ENCODE measurements at places on chromosomes 7 and 10.

DNA sequence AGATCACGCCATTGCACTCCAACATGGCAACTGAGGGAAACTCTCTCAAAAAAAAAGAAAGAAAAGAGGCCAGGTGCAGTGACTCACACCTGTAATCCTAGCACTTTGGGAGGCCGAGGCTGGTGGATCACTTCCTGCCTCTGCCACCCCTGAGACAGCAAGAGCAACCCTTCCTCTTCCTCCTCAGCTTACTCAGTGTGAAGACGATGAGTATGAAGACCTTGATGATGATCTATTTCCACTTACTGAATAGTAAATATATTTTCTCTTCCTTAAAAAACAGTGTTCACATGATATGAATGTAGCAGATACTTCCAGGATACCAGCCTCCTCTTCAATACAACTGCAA is 2.1 kb upstream of the ZKSCAN1 start:
- no peak for DNase-seq

DNA sequence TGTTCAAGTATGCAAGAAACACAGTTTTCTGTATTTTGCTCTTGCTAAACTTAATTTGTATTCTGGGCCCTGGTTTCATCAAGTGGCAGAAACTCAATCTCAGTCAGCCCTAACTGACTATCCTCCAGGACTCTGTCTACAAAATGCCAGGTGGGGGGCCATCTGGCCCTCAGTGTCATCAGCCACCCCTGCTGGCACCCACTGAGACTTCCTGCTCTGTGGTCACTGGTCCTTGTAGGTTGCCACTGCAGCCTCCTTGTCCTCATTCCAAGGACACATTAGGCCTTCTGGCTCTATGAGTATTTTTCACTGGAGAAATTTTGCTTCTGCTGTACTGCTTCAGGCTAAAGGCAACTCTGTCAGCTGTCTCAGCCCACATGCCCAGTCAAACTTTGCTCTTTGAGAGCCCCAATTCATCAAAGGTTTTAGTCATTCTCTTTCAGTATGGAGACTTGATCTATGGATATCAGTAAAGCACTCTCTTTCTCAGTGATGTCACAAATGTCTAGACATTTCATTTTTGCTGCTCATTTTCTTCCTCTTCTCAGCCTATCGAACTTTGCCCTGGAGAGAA is 163.6 kb downstream of the KCND2 start:
- no peak for DNase-seq

- no peak for DNase-seq
These were observed 274.6 kb upstream of the ZNF32 start for GRCh38 chr10:43923328-43923727.

DNA sequence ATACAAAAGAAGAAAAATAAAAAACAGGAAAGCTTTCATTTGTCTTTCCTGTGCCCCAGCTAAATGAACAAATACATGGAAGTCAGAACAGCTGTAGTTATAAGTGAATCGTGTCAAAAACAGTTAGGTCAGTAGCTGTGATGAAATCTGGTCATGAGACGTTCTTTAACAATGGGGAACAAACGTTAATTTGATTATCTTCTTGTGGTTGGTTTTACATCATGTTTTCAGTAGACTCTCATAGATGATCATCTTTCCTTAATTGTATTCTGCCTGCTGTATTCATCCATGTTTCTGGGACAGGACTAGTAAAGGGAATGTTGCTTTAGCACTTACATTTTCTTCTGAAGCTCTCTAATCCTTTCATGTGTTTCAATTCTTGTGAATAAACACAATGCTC is 97.0 kb downstream of the PCLO start:
- no peak for DNase-seq

DNA sequence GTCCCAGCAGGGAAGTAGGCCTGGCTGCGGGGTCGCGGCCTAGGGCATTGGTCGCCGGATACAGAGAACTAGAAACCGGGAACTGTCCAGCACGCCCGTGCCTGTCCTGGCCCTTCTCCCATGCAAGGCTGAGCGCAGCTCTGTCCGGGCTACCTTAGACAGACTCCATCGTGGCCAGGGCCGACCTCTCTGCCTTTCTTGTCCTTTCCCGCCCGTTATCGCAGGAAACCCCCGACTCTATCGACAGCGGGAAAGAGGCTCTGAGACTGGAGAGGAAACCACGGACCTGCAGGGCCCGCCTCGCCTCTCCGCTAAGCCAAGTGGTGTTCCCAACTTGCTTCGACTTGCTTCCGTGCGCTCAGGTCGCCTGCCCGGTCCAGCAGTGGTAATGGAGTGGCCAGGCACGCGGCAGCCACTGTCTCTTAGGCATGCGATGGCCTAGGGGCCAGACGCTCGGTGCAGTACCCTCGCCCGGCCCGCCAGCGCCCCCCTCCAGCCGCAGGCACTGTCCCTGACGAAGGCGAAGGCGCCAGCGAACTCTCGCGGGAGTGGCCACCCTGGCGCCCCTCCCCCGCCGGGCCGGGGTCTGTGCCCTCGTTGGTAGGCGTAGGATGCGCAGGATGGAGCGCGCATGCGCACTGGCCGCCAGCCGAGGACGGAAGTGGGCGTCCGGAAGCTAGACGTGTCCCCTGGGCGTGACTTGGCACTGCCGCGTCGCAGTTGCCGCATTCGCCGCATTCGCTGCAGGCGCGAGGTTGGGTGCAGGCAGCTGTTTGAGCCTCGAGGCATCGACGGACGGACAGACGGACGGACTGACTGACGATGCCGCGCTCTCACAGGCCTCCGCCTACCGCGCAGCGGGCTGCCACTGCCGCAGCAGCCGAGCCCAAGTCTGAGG is 54.4 kb downstream of the MCMBP start:
- no peak for DNase-seq

DNA sequence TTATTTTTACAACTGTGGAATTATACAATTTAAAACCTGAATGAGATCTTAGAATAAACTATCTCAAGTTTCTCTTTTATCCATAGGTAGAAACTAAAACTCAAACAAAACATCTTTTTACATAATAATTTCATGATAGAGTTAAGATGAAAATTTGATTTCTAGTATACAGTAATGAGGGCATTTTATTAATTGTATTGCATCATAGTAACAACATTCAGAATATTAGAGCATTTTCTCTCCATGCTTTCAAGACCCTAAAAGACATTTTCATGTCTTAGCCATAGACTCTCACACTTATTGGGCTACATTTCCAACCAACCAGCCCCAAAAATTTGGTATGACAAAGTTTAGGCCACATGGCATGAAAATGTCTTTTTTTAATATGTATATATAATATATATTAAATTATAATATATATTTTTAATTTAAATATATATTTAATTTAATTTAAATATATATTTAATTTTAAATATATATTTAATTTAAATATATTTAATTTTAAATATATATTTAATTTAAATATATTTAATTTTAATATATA is 195.7 kb upstream of the STEAP1 start:
- DNase-seq: no peak

GRCh38 chr10:104577861-104578521 is 63.1 kb upstream of the SORCS3 start:
- DNase-seq: no peak

GRCh38 chr7:137881607-137882260 is 35.0 kb upstream of the DGKI start:
- DNase-seq: no peak

- DNase-seq: no peak
These were observed 30.2 kb downstream of the C10orf71 start for GRCh38 chr10:49329146-49329505.

GRCh38 chr7:101943889-101944600 is 126.6 kb downstream of the CUX1 start:
- no peak for DNase-seq

- DNase-seq: no peak
These were observed 5.8 kb downstream of the LIPA start for GRCh38 chr10:89245802-89246201.

DNA sequence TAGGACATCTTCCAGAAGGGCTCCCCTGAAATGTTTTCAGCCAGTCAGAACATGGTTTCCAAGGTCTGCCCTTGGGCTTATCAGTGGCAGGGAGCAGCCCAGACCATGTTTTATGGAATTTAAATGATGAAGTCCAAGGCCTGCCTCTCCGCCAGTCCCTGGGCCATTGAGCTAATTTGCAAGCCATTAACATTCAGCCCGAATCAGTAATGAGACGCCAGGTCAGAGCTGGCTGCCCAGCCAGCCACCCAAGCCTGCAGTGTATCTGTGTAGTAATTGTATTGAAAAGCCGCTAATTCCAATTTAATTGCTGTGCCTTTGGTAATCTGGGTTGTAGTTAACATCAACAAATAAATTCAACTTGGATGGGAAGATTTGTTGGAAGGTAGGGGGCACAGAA is 131.4 kb downstream of the PAXIP1 start:
- no peak for DNase-seq

GRCh38 chr7:44469461-44470134 is 20.9 kb downstream of the NUDCD3 start:
- no peak for DNase-seq

GRCh38 chr7:140684066-140684950 is 11.6 kb downstream of the ADCK2 start:
- DNase-seq: no peak

DNA sequence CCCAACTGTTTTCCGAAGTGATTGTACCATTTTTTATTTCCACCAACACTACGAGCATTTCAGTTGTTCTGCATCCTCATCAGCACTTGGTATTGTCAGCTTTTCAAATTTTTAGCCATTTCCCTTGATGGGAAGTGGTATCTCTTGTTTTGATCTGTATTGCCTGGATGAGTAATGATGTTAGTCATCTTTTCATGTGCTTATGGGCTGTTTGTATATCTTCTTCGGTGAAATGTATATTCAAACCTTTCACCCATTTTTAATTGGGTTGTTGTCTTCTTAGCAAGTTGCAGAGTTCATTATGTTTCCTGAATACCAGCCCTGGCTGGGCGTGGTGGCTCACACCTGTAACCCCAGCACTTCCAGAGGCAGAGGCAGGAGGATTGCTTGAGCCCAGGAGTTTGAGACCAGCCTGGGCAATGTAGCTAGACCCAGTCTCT is 22.1 kb downstream of the CLIP2 start:
- DNase-seq: no peak

DNA sequence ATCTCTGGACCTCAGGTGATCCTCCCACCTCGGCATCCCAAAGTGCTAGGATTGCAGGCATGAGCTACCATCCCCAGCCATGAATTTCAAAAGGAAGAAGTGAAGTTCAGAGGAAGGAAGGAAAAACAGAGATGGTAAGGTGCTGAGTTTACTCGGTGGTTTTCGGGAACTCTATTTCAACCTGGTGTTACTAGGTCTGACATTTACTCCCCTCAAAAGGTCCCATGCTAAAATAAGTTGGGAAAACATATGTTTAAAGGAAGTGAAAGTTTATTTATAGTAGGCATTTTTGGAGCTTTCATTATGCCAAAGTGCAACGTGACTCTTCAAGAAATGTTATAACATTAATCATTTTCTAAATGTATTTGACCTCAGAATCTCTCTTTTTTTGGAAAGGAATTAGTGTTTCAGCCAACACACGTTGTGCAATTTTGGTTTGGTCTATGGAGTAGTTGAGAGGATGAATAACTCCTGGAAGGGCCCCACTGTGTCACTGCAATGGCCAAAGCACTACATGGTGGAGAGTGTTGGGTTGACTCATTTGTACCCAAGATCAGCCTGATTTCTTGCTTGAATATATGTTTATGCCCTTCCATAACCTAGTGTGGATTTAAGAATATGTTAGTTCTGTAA is 114.7 kb upstream of the FAM171A1 start:
- DNase-seq: no peak

DNA sequence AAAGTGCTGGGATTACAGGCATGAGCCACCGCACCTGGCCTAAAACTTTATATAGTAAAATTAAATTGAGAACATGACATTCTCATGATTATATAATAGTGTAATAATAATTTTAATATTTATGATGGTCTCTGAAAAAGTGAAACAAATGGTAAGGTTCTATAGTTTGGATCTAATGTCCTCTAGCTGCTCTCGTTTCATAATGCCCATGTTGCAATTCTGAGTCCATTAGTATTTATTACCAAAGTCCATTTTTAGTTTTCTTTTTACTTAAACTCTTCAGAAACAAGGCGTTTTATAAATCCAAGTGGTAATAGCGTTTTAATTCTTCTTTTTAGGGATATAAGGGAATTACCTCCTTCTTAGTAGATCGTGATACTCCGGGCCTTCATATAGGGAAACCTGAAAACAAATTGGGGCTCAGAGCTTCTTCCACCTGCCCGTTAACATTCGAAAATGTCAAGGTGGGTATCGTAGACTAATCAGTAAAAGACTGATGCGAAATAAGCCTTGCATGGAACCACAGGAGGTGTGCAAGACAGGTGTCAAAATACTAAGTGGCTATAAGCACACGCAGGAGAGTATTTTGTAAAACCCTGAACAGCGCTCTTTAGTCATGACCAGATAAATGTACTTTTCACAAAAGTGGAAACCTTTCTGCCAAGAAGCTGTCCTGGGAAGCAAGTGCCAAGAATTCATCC is 34.1 kb downstream of the ACADSB start:
- DNase-seq: no peak

DNA sequence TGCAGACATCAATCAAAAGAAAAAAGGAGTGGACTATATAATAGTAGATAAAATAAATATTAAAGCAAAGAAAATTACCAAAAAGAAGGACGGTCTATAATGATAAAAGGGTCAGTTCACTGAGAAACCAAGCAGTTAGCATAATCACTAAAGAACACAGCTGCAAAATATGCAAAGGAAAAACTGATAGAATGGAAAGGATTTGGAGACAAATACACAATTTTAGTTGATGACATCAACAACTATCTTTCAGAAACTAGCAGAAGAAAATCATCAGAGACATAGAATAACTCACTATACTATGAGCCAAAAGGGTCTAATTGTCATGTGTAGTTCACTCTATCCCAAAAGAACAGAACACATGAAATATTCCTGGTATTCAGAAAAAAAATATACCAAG is 316.4 kb upstream of the IGFBP3 start:
- no peak for DNase-seq

DNA sequence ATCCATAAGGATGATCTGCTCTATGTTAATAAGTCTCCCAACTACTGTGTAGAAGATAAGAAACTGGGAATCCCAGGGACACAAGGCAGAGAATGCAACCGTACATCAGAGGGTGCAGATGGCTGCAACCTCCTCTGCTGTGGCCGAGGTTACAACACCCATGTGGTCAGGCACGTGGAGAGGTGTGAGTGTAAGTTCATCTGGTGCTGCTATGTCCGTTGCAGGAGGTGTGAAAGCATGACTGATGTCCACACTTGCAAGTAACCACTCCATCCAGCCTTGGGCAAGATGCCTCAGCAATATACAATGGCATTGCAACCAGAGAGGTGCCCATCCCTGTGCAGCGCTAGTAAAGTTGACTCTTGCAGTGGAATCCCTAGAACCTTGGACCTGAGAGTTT is 10.3 kb downstream of the WNT16 start:
- DNase-seq: no peak

DNA sequence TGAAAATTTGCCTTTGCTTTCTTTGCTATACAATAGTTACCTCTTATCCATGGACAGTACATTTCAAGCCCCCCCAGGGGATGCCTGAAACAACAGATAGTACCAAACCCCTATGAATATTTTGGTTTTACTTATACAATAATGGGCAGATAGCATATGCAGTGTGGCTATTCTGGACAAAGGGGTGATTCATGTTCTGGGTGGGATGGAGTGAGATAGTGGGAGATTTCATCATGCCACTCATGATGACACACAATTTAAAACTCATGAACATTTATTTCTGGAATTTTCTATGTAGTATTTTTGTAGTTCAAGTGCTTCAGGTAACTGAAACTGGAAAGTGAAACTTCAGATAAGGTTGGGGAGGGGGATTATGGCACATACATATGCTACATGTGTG is 12.0 kb downstream of the STARD3NL start:
- DNase-seq: no peak

GRCh38 chr10:68442971-68443370 is 28.8 kb downstream of the DNA2 start:
- no peak for DNase-seq
